ENCODE measurements at places on chromosomes 1 and 21.

GRCh38 chr1:33608825-33609400 lies 136.5 kb downstream of the ZSCAN20 start:
- DNase-seq, result no peak

DNA sequence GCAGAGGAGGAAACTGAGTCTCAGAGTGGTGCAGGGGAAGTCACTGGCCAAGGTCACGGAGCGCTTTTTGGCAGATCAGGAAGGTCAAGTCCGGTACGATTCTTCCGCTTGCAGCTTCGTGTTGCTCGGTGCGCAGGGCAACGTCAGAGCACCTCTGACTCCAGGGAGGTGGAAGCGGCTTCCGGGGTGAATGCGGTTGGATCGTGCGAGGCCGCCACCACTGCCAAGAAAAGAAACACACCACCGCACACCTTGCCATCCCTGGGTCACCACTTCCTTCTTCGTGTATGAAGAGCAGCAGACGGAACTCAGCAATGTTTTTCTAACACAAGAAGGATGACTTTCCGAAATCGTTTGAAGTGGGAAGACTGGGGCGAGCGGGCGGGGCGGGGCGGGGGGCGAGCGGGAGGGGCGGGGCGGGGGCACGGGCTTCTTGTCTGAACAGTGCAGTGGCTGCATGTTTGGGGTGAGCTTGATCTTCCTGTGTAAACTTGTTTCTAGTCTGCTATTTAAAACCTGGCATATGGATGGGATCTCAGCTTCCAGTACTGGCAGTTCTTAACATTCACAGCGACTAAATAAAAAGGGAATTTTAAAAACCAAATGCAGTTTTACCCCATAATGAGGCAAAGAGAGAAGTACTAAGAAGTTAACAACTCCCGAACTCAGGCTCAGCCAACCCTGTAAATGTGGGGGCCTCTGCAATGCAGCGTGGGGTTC lies 300.0 kb downstream of the RRAGC start:
- no peak for DNase-seq

DNA sequence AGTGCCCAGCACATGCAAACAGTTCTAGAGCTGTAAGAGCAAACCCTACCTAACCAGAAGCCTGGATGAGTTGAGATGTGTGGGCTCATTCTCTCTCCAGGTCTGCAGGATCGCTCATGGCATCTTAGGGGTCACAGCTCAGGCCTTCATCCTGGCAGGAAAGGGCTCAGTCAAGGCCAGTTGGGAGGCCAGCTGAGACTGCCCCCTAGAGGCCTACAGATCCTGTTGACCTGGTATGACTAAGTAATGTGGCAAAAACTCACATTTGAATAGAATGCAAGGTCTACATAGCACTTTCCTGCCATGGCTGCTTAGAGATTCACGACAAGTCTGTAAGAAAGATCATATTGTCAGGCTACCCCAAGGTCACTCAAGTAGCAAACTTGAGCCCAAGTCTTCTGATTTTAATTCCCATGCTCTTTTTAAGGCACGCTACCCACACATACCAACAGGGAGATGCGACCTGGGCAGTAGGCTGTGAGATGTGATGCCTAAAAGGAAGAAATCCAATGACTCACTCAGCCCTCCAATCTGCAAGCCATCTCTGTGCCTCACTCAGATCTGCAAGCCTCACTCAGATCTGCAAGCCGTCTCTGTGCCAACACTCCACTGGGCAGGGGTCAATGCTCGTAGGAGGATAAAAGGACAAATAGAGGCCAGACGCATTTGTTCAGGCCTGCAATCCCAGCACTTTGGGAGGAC lies 5.1 kb upstream of the CAPN8 start:
- no peak for DNase-seq

DNA sequence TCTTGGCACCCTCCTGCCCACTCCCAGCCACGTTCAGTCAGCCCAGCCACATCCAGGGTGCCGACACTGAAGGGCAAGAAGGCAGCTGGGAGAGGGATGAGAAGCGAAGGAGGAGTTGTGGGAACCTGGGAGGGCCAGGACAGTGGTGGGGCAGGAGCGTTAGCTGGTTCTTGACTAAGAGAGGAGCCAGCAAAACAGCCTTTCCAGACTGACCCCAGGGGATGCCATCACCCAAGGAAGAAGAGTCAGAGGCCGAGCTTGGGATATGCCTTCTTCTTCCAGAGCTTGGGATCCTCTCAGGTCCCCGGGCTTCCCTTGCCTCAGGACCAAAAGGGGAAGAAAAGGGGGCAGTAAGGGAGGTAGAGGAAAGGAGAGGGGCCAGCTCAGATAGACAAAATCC lies 7.2 kb downstream of the INKA2 start:
- no peak for DNase-seq

DNA sequence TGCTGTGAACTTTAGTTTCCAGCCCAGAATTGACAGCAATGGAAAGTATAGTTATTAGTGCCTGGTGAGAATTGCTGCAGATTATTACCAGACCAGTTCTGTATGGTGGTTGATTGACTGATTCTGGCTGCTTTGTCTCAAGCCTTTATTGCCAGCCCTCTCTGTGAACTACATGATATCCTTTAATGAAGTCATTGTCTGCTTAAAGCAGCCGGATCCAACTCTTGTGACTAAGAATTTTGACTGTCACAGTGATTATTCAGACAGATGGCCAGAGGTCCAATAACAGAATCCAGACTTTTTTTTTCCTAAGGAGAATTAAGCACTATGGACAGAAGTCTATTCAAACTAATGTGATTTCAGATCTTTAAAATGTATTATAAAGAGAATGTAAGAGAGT lies 1548.6 kb upstream of the B3GALT2 start:
- no peak for DNase-seq

DNA sequence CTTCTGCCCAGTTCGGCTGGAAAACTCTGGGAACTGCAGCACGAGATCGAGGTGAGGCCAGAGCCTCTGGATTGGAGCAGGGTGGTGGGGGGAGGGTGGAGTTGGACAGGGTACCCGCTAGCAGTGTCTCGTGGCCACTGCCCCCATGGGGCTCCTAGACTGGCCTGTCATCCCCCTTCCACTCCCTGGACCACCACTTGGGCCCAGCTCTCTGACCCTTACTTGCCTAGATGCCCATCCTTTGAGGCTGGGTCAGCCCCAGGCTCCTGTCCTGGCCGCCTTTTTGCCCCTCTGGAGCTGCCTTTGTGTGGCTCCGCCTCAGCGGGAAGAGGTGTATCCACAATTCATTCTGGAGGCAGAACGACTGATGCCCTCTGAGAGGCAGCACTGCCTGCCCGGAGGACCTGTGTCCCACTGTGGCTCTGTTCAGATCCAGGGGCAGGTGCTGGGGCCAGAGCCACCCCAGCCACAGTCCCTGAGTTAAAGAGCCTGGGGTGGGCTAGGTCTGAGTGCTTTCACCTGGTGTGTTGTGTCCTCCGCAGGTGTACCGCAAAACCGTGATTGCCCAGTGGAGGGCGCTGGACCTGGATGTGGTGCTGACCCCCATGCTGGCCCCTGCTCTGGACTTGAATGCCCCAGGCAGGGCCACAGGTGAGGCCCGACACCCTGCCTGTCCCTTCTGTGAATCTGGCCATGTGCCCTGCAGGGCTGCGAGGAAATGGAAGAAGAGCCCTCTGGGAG lies 17.7 kb downstream of the FAAH start:
- DNase-seq, result no peak

DNA sequence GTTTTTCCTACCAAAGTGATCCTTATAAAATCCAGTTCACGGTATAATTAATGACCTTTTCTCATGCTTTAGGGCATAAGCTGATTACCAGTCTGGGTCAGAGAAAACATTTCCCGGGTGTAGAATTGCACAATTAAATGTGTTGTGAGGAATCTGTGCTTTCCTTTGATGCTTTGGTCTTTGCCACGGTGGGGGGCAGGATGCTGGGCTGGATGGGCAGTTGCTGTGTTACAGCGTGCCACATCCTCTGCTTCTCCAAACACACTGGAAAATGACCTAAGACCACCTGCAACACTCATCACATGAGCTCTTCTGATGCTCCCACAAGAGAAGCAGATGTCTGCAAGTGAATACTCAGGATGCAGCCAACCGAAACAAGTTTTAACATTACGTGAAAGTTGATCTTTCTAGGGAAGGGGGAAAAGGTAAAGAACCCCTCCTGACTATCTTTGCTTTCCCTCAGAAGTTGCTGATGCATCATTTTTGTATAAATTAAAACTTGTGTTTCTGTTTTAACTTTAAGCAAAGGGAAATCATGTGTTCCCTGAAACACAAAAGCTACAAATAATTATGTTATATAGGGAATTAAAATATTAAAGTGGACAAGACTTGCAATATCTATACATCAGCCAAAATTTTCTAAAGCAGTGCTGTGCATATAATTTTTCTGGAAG lies 515.3 kb upstream of the NR5A2 start:
- DNase-seq, result no peak

GRCh38 chr21:31185663-31186062 lies 147.4 kb upstream of the KRTAP19-8 start:
- no peak for DNase-seq

DNA sequence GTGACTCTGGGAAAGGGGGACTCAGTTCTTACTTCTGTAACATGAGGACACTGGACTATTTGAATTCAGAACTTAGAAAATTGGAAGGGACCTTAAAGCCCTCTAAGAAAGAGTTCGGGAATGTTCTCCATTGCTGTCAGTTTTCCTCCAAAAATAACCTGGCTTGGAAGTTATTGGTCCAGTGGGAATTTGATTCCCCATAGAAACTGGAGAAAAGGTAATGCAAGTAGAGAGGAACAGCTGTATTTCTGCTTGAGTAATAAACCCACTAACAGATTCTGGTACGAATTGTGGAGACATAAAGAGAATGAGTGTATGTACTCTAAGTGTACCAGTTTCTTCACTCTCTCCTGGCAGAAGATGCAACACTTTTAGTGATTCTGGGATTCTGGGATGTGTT lies 1.8 kb downstream of the ZBED6 start:
- no peak for DNase-seq

GRCh38 chr1:58812468-58812867 lies 28.6 kb upstream of the JUN start:
- no peak for DNase-seq

DNA sequence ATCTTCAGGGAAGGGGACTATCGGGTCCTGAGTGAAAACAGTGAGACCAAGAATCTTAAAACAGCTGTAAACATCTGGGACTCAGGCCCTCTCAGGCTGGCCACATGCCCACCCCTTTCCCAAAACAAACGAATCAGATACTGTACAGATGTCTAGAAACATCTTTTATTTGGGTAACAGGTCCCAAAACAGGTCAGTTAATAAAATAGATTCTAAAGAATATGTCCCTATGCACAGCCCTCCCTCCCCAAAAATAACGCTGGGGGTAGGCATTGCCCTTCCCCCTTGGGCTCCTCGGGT lies 499 bp upstream of the CRTC2 start:
- DNase-seq, result no peak

- no peak for DNase-seq
Measured at GRCh38 chr1:87683196-87683956, 354.7 kb downstream of the LMO4 start.

DNA sequence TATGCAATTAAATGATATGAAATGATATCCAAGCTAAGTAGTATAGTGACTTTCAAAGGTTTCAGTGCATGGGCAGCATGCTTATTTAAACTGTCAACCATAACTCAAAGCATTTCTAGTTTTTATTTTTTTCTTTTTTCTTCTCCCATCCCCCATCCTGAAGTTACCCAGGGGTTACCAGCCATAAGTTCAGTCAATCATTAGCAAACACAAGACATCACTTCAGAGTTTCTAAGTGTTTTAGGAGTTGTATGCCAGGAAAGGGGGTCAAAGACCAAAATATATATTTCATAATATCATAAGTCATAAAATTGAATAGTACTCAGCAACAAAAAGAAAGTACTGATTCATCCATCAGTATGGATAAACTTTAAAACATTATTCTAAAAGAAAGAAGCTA lies 28.7 kb downstream of the DHX9 start:
- no peak for DNase-seq

DNA sequence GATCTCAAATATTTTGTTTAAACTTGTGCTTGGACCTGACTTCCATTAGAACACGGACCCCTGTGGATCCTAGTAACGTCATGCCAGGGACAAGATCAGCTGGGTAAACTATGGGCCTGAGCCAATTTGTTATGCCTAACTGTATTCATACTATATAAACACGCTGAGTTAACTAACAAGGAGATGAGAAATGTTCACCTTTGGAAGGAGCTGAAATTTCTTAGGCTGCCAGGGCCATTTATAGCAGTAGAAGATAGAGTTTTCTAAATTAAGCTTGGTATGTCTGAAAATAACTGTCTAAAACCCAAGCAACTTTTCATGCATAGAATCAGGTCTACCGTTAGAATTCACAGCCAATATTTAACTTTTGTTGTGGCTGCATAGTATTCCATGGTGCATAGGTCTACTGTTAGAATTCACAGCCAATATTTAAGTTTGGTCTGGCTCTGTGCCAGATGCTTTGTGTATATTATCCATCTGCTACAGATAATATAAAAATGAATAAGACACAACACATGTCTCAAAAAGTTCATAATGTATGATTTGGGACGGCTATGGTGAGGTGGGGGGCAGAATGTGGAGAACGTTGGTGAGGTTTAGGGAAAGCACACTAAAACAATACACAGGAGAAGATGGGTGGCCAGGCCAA lies 61.5 kb downstream of the NMNAT2 start:
- DNase-seq, result no peak

- DNase-seq, result no peak
Measured at GRCh38 chr1:117633936-117634335, 28.1 kb downstream of the TENT5C start.

DNA sequence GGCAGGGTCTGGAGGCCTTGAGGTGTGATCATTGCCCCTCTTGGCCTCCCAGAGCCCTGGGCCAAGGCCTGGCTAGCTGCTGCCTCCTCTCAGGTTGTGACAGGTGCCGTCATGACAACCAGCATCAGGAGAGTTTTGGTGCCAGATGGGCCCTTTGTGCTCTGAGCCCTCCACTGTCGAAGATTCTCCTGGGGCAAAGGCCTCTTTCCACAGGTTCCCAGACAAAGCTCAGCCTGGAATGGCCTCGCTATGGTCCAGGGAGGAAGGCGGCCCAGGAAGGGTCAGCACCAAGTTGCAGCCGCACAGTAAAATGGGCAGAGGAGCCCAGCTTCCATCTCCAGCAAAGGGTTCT lies 78.4 kb downstream of the ALPL start:
- no peak for DNase-seq

DNA sequence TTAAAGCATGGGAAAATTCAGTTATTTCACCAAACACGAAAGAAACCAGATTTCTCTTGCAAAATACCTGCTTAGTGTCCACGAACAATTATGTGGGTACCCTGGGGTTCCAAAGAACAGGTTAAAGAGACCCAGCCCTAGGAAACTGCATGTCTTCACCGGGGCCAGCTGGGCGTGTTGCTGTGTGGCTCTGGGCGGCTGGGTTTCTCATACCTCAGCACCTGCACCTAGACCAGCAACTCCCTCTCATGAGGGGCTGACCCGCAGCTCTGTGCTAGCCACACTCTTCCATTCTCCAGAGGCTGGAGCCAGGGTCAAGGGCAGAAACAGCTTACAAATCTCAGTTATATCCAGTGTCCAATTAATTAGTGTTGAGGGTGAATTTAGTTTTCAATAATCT lies 40.3 kb downstream of the ACP6 start:
- DNase-seq, result no peak

- DNase-seq, result peak; percentile 96
Measured at GRCh38 chr1:225655509-225656258, 2.8 kb upstream of the ENAH start.

Measured in skin of body (tissue), 3 donors.